Suppressor macrophage treated with lipopolysaccharide for 4 hours (primary cell): ENCODE measurements at places on chromosomes 6 and 20.
A peak's percentile ranks its signal among the peaks of the same experiment; 100 is the strongest.

DNA sequence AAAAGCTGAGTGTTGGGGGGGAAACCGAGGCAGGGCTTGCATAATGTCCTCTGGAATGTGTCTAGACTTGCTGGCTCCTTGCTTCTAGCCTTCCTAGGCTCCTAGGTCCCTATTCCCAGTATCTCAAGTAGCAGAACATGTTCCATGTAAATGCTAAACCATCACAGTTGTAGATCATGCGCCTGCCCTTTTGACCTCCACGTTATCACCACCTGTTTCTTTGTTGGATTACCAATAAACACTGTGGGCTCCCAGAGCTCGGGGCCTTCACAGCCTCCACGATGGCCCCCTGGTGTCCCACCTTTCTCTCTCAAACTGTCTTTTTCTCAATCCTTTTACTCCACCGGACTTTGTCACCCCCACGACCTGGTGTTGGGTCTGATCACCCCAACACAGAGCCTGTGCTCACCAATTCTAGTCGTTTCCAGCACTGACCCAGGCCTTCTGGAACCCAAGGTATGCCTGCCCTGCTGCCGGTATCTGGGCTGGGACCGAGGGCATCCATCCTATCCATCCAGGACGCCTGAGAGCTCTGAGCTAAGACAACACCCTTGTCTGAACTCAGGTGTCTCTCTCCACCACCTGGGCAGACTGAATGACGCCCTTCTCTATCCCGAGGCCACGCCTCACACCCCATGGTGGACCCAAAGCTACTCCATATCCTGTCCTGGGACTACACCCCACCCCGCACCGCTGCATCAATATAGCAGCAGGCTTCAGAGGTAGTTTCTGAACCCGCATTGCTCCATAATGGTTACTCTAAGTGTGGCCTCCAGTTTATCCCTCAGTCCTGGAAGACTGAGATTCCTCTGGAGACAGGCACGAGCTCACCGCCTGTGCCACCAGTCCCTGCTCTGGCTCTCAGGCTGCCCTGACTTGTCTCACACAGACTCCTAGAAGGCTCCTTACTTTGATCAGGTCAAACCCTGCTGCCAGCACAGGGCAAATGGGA is 9.3 kb upstream of the PRR18 start:
- no peak for DNase-seq

- no peak for DNase-seq
Observed at GRCh38 chr20:44186201-44186600, 787 bp downstream of the JPH2 start.

GRCh38 chr6:113597231-113597583 is 259.9 kb upstream of the MARCKS start:
- no peak for DNase-seq

DNA sequence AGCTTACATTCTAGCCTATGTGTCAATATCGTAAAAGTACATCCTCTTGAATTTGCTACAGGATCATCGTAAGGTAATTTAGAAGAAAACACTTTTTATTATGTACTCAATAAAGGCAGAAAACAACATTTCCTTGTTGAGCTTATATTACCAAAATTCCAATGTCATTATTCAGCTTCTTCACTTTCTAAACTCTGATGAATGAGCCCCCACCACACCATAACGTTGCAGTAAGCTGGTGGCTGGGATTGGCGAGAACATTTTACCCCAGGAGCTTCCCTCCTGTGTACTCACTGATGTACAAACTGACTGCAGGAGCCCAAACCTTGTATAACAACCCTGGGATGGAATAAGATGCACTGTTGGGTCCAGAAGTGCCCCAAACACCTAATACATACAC is 238.1 kb upstream of the MARCKS start:
- no peak for DNase-seq

DNA sequence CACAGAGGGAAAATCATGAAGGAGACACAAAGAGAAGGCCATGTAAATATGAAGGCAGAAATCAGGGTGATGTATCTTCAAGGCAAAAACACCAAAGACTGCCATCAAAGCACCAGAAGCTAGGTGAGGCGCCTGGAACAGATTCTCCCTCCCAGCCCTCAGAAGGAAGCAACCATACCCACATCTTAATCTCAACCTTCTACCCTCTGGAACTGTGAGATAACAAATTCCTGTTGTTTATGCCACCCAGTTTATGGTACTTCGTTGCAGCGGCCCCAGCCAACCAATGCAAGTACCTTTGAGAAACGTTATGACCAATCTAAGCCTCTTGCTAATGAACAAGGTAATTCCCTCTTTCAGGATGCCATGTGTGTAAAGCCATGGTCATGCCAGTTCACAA is 66.2 kb upstream of the STXBP5 start:
- DNase-seq: no peak

GRCh38 chr6:141354191-141354955 is 778.4 kb upstream of the GJE1 start:
- DNase-seq: no peak

- DNase-seq: no peak
Observed at GRCh38 chr6:111027219-111027618, 45.4 kb downstream of the RPF2 start.

GRCh38 chr6:165807249-165807960 is 144.4 kb upstream of the PDE10A start:
- DNase-seq: no peak

GRCh38 chr20:4811661-4812181 is 90.0 kb downstream of the PRND start:
- peak; percentile 57 for DNase-seq

- DNase-seq: no peak
Observed at GRCh38 chr6:33934731-33935270, 131.0 kb upstream of the MLN start.

DNA sequence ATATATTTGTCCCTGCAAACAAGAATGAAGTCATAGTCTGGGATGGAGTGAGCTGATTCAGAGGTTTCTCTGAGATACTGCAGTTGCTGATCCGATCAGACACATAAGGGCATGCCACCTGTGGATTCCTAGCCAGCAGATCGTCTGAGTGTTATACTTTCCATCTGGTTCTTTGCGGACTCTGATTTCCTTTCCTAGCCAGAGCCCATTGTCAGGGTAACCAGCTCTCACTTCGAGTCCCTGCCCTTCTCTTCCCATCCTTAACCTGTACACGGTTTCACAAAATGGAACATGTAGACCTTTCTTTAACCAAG is 100.9 kb downstream of the TMEM200A start:
- DNase-seq: no peak

DNA sequence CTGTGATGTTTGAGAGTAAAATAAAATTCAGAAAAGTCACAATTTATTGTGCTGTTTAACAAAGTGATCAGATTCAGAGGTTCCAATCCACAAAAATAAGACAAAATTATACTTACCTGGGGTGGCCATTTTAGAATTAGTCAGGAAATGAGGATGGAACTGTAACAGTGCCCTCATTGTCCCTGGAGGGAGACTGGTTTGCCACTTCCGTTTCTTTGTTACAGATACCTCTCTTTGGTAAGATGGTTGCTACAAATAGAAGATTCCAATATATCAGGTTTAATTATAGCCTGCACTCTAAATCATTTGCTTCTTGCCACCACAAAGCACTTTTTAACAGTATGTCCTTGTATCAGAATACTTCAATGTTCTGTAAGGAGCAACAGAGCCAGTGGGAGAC is 95.6 kb downstream of the CTNNBL1 start:
- no peak for DNase-seq
